ENCODE measurements at places on chromosomes 2 and 18.
A peak's percentile ranks its signal among the peaks of the same experiment; 100 is the strongest.

DNA sequence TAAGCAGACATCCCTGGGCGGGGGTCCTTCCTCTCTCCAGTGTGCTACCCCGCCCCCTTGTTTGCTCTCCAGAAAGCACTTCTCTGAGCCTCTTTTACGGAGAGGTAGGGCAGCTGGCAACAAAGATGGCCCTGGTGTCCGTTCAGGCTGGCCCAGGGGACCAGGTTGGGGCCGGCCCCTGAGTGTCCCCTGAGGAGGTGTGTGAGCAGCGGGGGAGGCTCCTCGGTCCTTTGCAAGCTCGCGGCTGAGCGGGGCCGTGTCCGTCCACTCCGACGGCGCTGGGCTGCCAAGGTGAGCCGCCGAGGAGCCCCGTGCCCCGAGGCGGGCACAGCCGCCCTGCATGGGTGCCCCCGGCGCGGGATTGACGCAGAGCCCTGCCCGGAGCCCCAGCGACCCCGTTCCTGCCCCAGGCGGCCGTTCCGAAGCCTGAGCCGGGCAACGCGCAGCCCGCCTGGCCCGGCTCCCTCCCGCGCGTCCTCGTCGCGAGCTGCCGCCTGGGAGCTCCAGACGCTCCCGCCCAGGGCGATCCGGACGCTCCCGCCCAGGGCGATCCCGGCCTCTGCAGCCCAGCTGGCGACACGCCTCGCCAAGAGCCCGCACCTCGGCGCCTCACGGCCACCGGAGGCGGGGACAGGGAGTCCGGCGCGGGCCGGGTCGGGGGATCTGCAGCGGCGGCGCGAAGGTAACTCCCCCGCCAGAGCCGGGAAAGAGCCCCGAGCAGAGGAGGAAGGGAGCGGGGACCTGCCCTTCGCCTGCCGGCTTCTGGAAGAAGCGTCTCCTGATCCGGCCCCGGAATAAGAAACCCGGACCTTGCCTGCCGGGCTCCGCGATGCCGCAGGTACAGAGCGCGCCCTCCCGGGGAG is at the start of gene PROKR1:
Gene PROKR1 (plus strand): TSS at position 569 of the 863 bp plus-strand sequence. CDS start 2,243 bp downstream, outside the sequence.
- DNase-seq = peak; percentile 11

DNA sequence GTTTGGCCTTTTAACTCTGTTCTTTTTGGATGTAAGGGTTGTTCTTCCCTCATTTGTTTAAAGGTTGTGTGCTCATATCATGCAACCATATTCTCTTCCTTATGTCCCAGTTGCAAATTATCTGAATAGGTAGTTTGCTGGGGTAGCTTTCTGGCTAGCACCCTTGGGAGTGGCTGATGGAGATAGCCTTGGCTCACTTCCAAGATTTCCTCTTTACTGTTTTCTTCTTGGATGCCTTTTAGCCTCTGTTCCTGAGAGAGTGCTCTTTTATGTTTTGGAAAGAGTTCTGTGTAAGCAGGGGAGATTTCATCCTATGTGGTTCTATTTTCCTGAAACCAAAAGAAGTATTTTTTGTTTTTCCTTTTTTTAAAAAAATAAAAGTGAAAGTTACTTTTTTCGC is 25.4 kb downstream of the USP14 start:
- DNase-seq = no peak

DNA sequence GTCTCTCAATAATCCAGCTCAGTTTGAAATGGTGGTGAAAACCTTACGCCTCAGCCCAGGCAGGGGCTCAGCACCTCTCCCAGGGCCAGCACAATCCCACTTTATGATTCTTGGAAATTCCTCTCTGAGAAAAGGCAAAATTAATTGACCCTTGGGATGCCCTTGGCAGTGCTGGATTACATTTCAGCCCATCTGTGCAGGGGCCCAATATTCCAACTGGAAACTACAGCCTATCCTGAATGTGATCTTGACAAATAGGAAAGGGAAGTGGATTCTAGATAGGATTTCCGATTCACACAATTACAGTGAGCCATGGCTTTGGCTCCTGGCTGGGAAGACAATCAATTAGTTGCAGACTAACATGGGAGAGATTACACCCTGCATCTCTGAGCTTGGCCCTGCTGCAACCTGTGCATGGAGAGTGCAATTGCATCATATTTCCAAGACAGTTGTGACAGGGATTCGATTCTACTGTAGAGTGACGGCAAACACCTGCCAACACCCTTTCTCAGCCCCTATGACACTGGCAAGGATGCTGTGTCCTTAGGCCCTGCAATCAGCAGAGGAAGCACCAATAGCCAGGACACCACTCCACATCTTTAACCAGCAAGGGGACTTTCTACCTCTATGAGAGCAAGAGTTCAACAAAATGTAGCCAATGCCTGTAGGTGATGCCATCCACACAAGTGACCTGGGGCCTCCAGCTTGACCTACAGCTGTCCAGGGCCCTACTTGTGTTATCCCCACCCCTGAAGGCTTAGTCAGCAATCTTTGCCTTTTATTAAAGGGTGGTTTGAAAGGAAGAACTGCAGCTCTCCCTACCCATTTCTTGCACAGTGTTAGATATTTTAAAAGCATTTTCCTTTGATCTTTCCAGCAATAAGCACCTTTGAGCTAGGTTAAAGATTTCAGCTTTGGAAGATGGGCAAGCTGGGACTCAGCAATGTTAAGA is 187.2 kb upstream of the HS6ST1 start:
- DNase-seq = no peak

GRCh38 chr2:99480390-99480789 is 9.4 kb downstream of the REV1 start:
- DNase-seq = no peak

GRCh38 chr2:199261936-199262335 is 195.8 kb downstream of the SATB2 start:
- DNase-seq = no peak

DNA sequence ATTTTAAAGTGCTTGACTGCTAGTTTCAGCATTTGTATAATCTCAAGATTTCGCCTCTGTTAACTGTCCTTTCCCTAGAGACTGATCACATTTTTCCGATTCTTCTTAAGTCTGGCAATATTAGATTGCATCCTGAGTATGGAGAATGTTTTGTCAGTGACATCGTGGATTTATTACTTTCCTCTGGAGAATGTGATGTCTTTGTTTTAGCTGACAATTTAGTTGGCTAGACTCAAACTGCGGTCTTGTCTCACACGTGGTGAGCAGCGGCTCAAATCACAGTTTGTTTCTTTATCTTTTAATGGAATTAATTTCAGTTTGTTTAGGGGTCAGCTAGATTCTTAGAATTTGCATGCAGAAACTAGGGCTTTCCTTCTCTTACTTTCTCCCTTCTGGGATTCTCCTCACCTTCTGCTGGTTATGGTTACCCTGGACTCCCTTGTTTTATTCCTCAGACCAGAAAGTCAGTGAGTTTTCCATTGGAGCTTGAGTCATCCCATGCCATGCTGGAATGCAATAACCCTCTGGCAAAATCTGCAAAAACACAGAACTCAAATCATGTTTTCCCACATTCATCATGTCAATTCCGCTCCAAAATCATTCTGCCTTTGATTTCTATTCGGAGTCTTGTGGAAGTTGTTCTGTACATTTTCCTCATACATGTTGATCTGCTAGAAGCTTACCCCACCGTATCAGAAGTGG is 327.2 kb upstream of the TRIB2 start:
- DNase-seq = no peak

- DNase-seq = peak; percentile 54
Measured at GRCh38 chr2:172329416-172329773, 98.0 kb upstream of the ITGA6 start.

GRCh38 chr2:45432406-45432805 is 178.7 kb downstream of the SRBD1 start:
- DNase-seq = no peak

- DNase-seq = no peak
Measured at GRCh38 chr2:220336771-220337170, 709.3 kb downstream of the SLC4A3 start.

DNA sequence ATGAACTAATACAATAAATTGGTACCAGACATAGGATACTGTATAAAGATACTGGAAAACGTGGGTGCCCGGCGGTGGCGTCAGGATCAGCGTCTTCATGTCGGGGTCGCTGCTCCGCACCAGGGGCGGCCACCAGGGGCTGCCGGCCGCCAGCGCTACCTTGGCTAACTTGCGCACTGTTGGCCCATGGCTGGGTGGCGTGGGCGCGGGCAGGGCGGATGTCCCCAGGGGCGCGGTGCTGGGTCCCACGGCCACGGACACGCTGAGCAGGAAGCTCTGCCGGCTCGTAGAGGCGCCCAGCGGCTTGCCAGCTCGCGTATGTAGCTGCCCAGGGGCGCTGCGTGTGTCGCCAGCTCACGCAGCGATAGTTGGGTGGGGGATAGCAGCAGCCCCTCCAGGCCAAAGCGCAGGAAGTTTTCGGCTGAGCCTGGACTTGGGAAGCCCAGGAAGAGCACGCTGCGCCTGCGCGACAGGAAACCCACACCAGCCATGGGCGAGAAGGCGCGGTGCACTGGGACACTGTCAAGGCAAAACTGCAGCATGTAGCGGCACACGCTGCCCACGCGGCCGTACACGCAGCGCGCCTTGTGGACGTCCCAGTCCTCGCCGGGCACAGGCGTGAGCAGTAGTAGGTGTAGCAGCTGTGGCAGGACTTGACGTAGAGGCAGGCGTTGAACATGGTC is 299.9 kb downstream of the CCDC74A start:
- DNase-seq = no peak

DNA sequence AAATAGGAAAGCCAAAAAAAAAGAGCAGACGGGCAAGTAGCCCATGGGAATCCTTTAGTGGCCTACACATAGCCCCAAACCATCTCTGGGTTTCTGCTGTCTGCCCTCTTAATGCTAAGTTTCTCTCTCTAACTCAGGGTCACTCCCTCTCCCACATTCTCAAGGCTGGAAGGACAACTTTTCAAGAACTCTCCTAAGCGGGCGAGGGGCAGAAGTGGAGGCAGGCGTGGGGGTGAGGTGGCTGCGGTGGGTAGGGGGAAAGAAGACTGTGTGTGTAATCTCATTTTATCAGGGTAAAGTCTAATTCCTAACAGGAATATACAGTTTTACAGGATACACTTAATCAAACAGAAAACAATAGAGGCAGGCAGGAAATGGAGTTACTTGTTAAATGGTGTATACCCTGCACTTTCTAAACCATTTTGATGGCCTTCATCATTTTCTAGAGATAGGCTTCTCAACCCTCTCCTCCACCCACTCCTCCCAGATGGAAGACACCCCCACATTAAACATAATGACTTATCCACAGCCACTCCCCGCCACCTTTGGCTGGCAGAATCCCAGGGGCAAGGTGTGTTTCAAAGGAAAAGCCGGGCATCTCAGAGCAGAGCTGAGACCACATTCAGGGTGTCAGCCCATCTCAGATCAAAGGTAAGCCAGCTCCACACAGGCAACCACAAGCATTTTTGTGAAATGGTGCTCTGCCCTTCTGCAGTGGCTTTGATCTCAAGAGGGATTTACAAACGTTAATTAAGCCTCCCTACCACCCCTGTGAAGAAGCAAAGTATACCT is 6.8 kb downstream of the SMAD7 start:
- DNase-seq = no peak

- no peak for DNase-seq
Measured at GRCh38 chr2:96924775-96925747, 55.2 kb upstream of the SEMA4C start.

GRCh38 chr2:37992601-37993000 is 67.5 kb downstream of the RMDN2 start:
- peak; percentile 69 for DNase-seq

DNA sequence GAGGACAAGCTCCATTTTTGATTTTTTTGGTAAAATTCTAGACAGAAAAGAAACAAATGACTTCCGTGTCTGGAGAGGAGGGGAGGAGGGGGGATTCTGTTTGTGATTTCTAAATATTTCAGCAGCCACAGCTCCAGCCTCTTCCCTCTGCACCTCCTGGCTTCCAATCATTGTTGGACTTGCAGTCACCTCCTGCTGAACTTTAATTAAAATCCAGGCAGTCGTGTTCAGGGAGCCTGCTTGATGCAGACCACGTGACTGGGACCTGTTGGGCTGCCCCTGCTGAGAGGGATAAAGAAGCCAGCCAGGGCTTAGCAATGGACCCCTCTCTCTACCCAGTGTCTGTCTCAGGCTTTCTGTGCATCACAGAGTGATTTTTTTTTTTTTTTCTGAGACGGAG is 115.1 kb downstream of the SH3BP4 start:
- no peak for DNase-seq

- DNase-seq = no peak
Measured at GRCh38 chr2:6917761-6918421, 679 bp downstream of the RNF144A start.

Measured in large intestine (tissue), 12 donors.